ENCODE measurements at places on chromosomes 2 and 18.

GRCh38 chr2:83826577-83826976 is 632.5 kb downstream of the SUCLG1 start:
- no peak for DNase-seq

DNA sequence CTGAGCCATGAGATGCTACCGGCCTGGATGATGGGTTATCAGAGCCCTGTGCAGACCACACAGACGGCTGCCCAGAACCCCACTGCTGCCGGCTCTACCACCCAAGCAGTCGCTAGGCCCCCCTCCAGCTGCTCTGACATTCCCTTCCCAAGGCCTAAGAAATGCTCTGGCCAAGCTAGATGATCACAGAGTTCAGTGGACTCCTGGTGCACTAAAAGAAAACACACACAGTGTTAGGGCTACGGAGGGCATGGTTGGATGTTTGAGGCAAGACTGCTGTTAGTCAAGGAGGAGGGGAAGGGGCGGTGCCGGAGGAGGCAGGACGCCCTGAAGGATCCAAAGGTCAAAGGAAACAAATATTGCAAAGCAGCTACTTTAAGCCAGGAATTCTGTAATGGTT is 174.5 kb downstream of the MYCN start:
- DNase-seq = no peak

- DNase-seq = no peak
Measured at GRCh38 chr2:8514796-8515758, 166.8 kb upstream of the ID2 start.

GRCh38 chr18:78979056-78979729 is 425 bp upstream of the SALL3 start:
- no peak for DNase-seq

- no peak for DNase-seq
Measured at GRCh38 chr2:70684846-70685622, 83.0 kb downstream of the ADD2 start.
